ENCODE measurements at places on chromosomes 2 and 18.

DNA sequence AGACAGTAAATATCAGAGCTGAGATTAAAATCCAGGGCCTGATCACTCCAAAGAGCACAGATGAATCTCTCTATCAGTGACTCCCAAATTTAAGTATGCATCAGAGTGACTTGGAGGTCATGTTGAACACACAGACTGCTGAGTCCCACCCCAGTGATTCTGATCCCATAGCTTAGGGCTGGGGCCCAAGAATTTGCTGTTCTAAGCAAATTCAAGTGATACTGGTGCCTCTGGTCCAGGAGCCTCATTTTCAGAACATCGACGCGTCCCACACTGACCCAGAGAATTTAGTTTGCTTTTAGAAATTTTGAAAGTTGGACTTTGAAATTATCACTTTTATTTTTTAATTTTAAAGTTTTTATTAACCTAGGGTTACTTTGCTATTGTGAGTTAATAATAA is 72.7 kb upstream of the NETO1 start:
- H3K4me1 ChIP-seq, result no peaks in the 10 kb centered on the region
- H3K36me3 ChIP-seq, result no peaks in the 10 kb centered on the region
- no peak overlapping the region for H3K4me3 ChIP-seq
- no peaks in the 10 kb centered on the region for H3K27me3 ChIP-seq
- no peak overlapping the region for H3K27ac ChIP-seq
- no peak for DNase-seq

- H3K36me3 ChIP-seq, result no peaks in the 10 kb centered on the region
- H3K4me3 ChIP-seq, result no peak overlapping the region
- H3K4me1 ChIP-seq, result peaks cover 7% of the 10 kb centered on the region
- H3K27me3 ChIP-seq, result no peaks in the 10 kb centered on the region
- DNase-seq, result no peak
- no peak overlapping the region for H3K27ac ChIP-seq
Observed at GRCh38 chr18:58132595-58133261, 88.7 kb downstream of the NEDD4L start.

GRCh38 chr2:109059474-109060165 is 69.4 kb upstream of the SH3RF3 start:
- no peaks in the 10 kb centered on the region for H3K36me3 ChIP-seq
- peaks cover 2% of the 10 kb centered on the region for H3K4me1 ChIP-seq
- H3K27ac ChIP-seq, result no peak overlapping the region
- H3K4me3 ChIP-seq, result no peak overlapping the region

DNA sequence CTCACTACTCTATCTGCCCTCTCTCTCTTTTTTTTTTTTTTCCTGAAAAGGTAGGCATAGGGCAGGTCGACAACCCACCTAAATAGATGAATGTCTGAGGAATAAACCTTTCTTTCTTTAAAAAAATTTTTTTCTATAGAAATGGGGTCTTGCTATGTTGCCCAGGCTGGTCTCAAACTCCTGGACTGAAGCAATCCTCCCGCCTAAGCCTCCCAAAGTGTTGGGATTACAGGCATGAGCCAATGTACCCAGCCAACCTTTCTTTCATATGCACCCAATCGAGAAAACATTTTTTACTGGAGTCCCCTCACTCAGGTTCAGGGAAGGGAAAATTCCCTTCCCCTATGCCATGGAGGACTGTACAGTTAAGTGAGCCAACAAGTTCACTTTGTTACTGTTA is 31.0 kb downstream of the CFAP210 start:
- H3K27me3 ChIP-seq, result peaks cover 2% of the 10 kb centered on the region
- no peak overlapping the region for H3K4me3 ChIP-seq
- H3K27ac ChIP-seq, result no peak overlapping the region
- DNase-seq, result no peak
- H3K36me3 ChIP-seq, result no peaks in the 10 kb centered on the region

GRCh38 chr18:3717376-3718025 is 267.5 kb downstream of the TGIF1 start:
- H3K27ac ChIP-seq, result no peak overlapping the region
- H3K4me3 ChIP-seq, result no peak overlapping the region
- H3K36me3 ChIP-seq, result no peaks in the 10 kb centered on the region
- H3K27me3 ChIP-seq, result peaks cover 10% of the 10 kb centered on the region
- no peak for DNase-seq

DNA sequence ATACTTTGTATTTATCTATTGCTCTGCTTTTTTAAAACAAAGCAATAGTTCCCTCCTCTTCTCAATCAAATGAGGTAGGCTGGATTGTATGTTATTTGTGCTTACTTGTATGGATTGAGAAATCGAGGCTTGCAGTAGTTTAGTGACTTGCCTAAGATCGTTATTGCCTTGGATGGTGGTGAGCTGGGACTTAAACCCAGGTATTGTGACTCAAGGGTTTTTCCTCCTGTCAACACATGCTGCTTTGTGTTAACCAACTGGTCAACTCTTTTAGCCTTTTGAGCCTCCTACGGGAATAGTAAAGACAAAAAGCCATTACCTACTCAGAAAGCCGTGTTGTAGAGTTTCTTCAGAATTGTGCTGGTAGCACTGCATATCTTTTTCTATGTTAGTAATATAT is 95.2 kb upstream of the THUMPD2 start:
- no peak overlapping the region for H3K4me3 ChIP-seq
- no peaks in the 10 kb centered on the region for H3K36me3 ChIP-seq
- peaks cover 2% of the 10 kb centered on the region for H3K27me3 ChIP-seq
- no peak overlapping the region for H3K27ac ChIP-seq

DNA sequence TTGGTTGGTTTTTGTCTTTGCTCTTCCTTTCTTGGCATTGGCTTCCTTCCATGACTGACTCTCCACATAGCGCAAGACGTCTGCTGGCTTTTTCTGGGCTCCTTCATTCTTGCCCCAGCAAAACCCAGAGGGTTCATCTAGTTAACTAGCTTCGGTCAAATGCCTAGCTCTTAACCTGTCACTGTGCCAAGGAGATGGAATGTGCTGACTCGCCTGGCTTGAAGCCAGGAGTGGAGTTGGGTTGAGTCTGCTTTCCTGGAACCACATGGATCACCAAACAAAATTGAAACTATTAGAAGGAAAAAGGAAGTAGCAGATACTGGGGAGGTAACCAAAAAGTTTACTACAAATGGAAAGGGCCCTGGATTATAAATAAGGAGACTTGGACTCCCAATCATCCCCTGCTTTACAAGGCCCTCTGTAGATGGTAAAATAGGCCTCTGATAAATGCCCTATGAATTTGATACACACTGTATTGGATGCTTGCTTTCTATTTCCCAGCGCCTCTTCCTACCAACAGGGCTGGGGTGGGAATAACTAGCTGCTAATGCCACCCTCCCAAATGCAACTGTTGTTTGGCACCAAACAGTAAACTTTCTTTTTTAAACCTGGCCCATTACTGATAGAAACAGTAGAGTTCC is 11.3 kb downstream of the MALT1 start:
- H3K27me3 ChIP-seq, result no peaks in the 10 kb centered on the region
- H3K4me3 ChIP-seq, result no peak overlapping the region
- H3K4me1 ChIP-seq, result peaks cover 26% of the 10 kb centered on the region
- peak overlapping the region; percentile 24 for H3K27ac ChIP-seq

DNA sequence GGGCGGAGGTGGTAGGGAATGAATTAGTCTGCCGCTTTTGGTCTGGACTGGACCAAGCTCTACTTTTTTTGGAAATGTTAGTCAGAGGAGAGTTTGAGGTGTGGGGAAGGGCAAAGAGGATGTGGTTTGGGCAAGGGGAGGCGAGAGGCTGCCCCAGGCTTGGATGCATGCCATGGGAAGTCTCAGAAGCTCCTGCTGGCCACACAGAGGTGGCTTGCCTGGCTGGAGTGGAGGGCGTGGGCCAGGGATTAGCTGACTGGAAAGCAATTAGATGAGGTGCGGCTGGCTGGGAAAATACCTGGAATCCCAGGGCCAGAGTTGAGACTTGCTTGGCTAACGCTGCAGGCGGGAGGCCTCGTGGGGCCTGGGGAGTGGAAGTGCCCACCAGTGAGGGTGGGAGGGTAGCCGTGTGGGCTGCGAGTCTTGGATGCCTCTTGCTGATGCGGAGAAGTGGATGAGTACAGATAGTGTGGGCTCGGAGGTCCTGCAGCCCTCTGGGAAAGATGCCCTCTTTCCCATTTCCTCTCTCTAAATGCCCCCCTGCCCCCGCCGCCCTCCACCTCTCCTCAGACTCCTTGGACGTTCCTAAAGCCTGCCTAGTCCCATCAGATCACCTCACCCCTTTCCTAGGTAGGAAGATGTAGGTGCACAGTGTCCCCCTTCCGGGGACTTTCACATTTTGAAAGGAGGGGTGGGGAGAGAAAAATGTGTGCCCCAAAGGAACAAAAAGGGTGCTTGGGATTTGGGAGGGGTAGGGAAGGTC is 117.6 kb downstream of the SMAD7 start:
- peaks cover 18% of the 10 kb centered on the region for H3K4me1 ChIP-seq
- no peaks in the 10 kb centered on the region for H3K36me3 ChIP-seq
- H3K27me3 ChIP-seq, result no peaks in the 10 kb centered on the region
- no peak for DNase-seq
- H3K4me3 ChIP-seq, result no peak overlapping the region

DNA sequence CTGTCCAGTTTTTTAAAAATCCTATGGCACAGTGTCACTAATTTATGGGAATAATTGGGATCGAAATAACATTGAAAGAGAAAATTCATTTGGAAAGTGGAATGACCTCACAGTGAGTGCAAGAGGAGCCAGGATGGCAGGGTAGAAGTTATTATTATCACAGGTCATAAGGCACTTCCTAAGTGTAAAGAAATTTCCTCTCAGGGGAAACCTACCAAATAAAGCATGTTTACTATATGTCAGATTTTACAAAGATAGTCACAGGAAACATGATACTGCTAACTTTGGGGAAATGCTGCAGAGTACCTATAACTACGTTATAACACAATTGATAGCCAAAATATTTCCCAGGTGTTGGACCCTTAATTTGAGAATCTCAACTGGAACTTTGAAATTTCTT is 226.3 kb upstream of the SMAD7 start:
- H3K27ac ChIP-seq, result no peak overlapping the region
- no peak for DNase-seq
- H3K4me1 ChIP-seq, result peaks cover 10% of the 10 kb centered on the region
- peaks cover 3% of the 10 kb centered on the region for H3K36me3 ChIP-seq
- no peak overlapping the region for H3K4me3 ChIP-seq
- no peaks in the 10 kb centered on the region for H3K27me3 ChIP-seq

GRCh38 chr18:54604211-54604610 is 13.2 kb downstream of the DYNAP start:
- no peaks in the 10 kb centered on the region for H3K36me3 ChIP-seq
- no peaks in the 10 kb centered on the region for H3K4me1 ChIP-seq
- no peak overlapping the region for H3K27ac ChIP-seq

DNA sequence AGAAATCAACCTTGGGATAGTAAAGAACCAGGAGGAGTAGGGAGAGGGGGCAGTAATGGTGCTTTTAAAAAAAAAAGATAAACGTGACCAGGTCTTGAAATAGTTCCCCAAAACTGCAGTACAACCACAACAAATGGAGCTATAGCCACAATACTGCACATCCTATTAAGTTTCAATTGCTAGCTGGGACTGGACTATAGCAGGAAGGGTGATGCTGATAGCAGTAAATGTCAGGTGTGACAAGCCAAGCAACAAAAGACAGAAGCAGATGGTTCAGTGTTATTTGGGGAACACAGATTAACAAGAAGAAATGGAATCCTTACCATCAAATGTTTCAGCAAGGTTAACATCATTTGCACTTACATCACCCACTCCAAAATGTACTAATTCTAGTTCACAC is 10.1 kb downstream of the RPS27A start:
- DNase-seq, result no peak
- no peak overlapping the region for H3K4me3 ChIP-seq
- H3K27ac ChIP-seq, result peak overlapping the region; percentile 17
- H3K36me3 ChIP-seq, result peaks cover 16% of the 10 kb centered on the region
- no peaks in the 10 kb centered on the region for H3K27me3 ChIP-seq

GRCh38 chr18:24735624-24736231 is 275.3 kb downstream of the HRH4 start:
- no peaks in the 10 kb centered on the region for H3K36me3 ChIP-seq
- no peak for DNase-seq
- H3K4me1 ChIP-seq, result no peaks in the 10 kb centered on the region
- H3K27ac ChIP-seq, result no peak overlapping the region
- H3K4me3 ChIP-seq, result no peak overlapping the region
- H3K27me3 ChIP-seq, result no peaks in the 10 kb centered on the region

All from memory B cell (primary cell).